OCI-LY7 (cell line): ENCODE measurements at places on chromosomes 6 and 20. TPM values are rescaled to one million over a fixed set of nuclear protein-coding genes. Genes with fewer than 3 reads are reported as not detected.

GRCh38 chr20:17875106-17875980, 93.3 kb downstream of the SNX5 start:
- DNase-seq, result no peak

DNA sequence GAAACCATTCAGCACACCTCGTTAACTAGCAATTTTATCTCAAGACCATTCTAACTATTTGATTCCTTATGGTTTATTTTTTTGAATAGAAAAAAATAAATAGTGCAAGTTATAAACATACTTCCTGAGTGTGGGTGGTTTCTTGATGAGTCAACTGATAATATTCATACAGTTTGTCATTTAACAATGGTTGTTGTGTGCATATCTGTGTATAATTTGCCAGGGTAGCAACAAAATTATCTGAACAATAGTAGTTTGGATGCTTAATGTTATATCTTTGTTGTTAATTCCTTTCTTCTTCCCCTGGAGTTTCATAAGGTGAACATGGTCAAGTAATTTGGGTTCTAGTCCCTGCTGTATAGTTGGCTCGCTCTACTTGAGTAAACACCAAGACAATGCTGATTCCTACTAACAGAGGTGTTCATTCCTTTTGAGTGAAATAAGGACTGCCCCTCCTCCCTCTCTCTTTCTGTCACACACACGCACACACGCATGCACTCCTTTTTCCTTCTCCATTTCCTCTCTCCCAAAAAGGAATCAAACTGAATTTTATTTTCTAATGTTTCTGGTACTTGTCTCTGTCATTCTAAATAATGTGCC, 938.1 kb upstream of the EPHA7 start:
- DNase-seq, result no peak

DNA sequence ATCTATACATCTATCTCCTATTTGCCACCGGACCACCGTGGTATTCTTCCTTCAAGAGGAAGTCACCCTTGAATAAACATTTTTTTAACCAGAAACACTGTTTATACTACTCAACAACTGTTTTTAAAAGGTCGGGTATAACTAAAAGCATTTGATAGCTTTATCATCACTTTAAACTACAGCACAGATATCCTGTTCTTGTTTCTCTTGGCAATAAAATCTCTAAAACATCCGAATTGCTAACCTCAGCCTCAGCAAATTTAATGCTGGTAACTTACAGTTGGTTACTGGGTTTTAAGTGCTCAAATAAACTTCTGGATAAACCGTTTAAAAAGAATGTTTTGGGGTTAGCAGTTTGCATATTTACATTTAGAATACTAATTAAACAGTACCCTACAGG, 20.4 kb downstream of the ZUP1 start:
- no peak for DNase-seq

GRCh38 chr6:151139524-151139923, 100.2 kb upstream of the AKAP12 start:
- DNase-seq, result no peak

DNA sequence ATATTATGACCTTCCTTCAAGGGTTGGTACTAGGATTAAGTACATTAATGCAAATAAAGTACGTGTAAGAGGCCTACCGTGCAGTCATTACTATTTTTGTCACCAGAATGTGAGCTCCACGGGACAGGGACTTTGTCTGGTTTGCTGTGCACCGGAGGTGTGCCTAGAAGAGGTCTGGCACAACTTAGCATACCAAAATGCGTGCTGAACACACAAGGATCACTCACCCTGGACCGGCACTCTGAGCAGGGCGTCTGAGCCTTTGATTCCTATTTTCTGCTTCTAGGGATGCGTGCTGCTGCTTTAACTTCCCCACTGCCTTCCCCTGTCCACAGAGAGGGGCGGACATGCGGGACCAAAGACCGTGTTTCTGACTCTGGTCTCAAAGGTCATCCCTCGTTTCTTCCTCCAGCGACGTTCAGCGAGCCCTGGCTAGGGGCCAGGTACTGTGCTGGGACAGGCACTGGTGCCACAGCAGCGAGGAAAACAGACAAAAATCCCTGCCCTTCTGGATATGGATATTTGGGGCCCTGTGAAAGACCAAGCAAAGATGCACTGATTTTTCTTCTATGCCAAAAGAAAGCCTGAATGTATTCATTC, 222.7 kb downstream of the BMP7 start:
- DNase-seq, result no peak

The NRSN1 gene
- not detected in 2 replicates for total RNA-seq

GRCh38 chr20:48718786-48719578, 108.8 kb downstream of the PREX1 start:
- DNase-seq, result peak; percentile 51

DNA sequence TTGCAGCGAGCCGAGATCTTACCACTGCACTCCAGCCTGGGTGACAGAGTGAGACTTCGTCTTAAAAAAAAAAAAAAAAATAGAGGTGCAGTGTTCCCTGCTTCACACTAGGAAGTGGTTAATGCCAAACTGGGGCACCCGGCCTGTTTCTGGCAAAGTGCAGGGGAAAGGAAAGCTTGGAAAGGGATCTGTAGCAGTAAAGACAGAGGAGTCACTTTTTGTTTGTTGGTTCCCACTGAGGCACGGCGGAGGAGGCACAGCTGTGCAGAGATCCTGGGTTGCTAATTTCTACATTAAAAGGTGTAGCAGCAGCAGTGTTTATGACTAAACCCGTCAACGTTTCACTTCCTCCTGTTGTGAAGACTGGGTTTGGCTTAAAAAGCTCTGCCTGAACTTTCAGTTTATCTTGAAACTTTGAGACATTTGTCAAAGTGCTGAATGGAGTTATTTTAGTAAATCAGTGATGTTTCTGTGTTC, 125.6 kb downstream of the CARMIL1 start:
- peak; percentile 89 for DNase-seq

- no peak for DNase-seq
Observed at GRCh38 chr6:50116390-50116789, 66.7 kb upstream of the DEFB112 start.

The SCGN gene
- not detected in 2 replicates for total RNA-seq

- DNase-seq, result no peak
Observed at GRCh38 chr20:57553376-57554018, 7.4 kb upstream of the PCK1 start.

The PRRC2A gene
- 355 and 379 TPM in 2 replicates for total RNA-seq

DNA sequence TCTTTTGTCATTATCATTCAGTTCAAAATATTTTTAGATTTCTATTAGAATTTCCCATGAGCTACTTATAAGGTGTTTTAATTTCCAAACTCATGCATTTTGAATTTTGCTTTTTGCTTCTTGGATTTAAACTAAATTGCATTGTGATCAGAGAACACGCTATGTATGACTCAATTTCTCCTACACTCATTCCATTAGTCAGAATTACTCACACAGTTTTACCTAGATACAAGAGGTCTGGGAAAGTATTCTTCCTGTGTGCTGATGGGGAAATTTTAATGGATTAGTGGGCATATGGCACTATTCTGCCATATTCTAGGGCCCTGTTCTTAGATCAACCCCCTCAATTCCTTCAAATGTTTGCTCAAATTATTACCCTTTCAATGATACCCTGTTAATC, 49.9 kb upstream of the BMP5 start:
- no peak for DNase-seq

The SMPDL3A gene
- total RNA-seq, result not detected in 2 replicates

- DNase-seq, result no peak
Observed at GRCh38 chr20:57495978-57496377, 29.0 kb downstream of the CTCFL start.

The ADGRF4 gene
- not detected in 2 replicates for total RNA-seq

DNA sequence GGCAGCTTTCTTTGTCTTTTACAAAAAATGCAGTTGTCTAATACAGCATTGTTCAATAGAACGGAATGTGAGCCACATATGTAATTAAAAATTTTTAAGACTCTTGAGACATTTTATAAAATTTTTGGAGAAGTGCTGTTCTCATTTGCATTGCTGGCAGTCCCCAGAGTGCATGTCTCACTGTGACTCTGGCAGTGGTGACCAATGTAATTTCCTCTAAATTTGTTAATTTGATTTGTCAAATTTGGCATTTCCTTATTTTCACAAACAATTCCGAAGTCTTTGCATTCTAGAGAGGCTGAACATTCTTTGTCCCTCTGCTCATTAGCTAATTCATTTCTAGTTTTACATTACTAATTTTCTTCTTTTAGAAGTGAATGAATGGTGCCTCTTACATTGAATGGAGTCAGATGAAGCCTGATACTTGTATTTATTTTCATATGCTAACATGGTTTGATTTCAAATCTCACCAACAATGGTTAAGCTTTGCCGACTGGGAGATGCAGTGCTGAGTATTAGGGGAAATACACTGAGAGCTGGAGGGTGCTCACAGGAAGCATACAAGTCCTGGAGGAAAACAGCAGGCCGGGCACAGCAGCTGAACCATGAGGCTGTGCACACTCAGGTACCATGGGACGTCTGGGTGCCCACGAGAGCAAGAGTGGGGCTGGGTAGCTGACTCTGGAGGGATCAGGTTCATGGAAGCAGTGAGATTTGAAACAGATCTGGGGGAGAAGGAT, 68.5 kb upstream of the ARMC2 start:
- DNase-seq, result no peak

GRCh38 chr6:170162011-170162774, 128.7 kb downstream of the DLL1 start:
- DNase-seq, result no peak

GRCh38 chr6:15526212-15526701, 136.6 kb downstream of the DTNBP1 start:
- no peak for DNase-seq
